ENCODE measurements at places on chromosomes 4 and X. TPM values are rescaled to one million over a fixed set of nuclear protein-coding genes. Genes with fewer than 3 reads are reported as not detected.

DNA sequence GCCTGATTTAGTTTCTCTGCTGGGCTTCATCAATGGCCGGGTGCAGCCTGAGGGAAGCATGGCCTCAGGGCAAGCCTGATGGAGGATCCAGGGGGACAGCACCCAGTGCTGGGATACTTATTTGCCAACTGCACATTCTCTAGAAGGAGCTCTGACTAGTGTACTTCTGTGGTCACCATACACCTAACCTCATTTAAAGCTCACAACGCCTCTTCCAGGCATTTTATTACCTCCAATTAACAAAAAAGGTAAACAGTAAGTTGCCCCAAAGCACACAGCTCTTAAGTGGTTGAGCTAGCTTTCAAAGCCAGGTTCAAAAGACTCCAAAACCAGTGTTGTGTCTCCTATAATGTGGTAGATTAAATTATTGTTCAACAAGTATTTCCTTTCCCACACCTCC, 26.8 kb upstream of the ATXN3L start:
- no peak overlapping the region for H3K27ac ChIP-seq
- no peak overlapping the region for H3K4me3 ChIP-seq
- H3K36me3 ChIP-seq, result no peaks in the 10 kb centered on the region
- no peak for DNase-seq
- H3K27me3 ChIP-seq, result no peaks in the 10 kb centered on the region
- peaks cover 3% of the 10 kb centered on the region for H3K4me1 ChIP-seq

DNA sequence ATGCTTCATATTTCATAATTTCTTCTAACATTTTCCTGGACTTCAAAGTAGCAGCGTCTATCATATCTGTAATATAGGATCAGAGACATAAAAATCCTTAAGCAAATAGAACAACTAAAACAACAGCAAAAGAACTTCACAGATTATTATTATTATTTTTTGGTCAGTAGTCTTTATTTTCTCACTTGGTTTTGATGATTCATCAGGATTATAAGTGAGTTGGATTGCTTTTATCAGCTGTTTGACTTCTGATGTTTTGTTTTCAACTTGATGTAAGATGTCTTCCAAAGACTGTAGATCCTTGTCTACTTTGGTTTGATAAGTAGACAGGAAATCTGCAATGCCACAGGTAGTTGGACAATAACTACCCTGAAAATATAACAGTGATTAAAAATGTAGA, 623 bp downstream of the FGG start:
- no peaks in the 10 kb centered on the region for H3K27me3 ChIP-seq
- H3K36me3 ChIP-seq, result no peaks in the 10 kb centered on the region
- H3K4me1 ChIP-seq, result peaks cover 9% of the 10 kb centered on the region
- no peak overlapping the region for H3K4me3 ChIP-seq

- no peaks in the 10 kb centered on the region for H3K36me3 ChIP-seq
- no peaks in the 10 kb centered on the region for H3K27me3 ChIP-seq
- no peak overlapping the region for H3K27ac ChIP-seq
- DNase-seq, result no peak
These were observed 69.7 kb upstream of the PPARGC1A start for GRCh38 chr4:23959396-23960148.

GRCh38 chr4:175092114-175092513, 174.0 kb downstream of the ADAM29 start:
- no peaks in the 10 kb centered on the region for H3K36me3 ChIP-seq
- DNase-seq, result no peak
- H3K27me3 ChIP-seq, result no peaks in the 10 kb centered on the region
- no peak overlapping the region for H3K27ac ChIP-seq
- no peaks in the 10 kb centered on the region for H3K4me1 ChIP-seq

DNA sequence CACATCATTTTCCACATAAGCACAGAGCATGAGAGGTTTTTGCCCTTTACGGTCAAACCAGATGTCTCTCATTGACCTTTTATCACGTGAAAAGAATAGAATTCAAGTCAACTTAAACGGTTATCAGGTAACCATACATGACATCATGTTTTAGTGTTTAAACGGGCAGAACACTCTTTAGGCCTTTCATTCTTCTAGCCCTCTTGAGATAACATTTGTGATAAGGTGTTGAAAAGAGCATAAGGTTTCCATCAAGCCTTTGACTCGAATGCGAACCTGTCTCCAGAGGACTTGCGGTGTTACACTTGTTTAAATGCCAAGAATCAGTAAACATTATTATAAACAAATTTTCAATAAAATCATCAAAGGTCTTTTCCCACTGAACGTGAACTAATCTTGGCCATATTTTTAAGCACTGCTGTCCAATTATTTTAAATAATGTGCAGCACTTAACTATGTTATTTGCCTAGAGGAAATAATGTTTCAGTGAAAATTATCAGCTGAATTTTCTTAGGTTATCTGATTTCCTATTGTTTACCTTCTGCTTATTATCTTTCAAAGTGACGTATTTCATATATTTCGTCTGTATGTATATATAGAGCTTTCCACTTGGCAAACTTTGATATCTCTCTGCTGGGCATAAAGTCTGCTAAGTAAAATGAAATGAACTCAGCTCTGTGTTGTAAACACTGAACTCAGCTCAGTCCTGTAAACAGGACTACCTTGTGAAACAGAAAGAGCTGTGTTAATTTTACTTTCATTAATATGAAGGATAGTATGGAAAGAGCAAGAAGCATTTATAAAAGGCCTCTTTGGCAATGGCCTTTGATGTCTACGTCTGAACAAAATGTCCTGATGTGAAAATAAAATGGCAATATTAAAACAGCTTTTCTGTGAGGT, 33.3 kb downstream of the TENM3 start:
- no peak overlapping the region for H3K4me3 ChIP-seq
- H3K27me3 ChIP-seq, result no peaks in the 10 kb centered on the region
- H3K36me3 ChIP-seq, result no peaks in the 10 kb centered on the region

- no peaks in the 10 kb centered on the region for H3K4me1 ChIP-seq
- H3K36me3 ChIP-seq, result no peaks in the 10 kb centered on the region
- no peaks in the 10 kb centered on the region for H3K27me3 ChIP-seq
- H3K4me3 ChIP-seq, result no peak overlapping the region
- no peak overlapping the region for H3K27ac ChIP-seq
These were observed 42.7 kb upstream of the RASSF6 start for GRCh38 chr4:73662709-73663546.

- peak; percentile 36 for DNase-seq
- H3K27me3 ChIP-seq, result no peaks in the 10 kb centered on the region
- H3K4me1 ChIP-seq, result no peaks in the 10 kb centered on the region
- no peak overlapping the region for H3K4me3 ChIP-seq
- no peaks in the 10 kb centered on the region for H3K36me3 ChIP-seq
- no peak overlapping the region for H3K27ac ChIP-seq
These were observed 292.9 kb downstream of the TLL1 start for GRCh38 chr4:166165829-166166420.

The XAGE2 gene
- total RNA-seq, result not detected

DNA sequence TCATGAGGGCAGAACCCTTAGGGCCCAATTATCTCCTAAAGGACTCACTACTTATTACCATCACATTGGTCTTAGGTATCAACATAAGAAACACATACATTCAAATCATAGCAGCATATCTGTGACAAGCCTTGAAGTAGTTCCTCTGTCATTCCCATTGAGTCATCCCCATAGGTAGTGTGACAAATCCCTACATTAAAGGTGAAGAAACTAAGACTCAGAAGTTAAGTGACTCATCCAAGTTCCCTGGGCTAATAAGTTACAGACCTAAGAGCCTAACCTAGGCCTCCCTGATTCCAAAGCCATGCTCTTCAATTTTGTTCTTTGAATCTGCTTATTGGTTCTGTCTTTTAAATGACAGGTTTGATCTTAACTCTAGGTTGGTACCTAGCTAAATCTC, 58.2 kb downstream of the CD38 start:
- DNase-seq, result no peak
- H3K36me3 ChIP-seq, result no peaks in the 10 kb centered on the region
- no peaks in the 10 kb centered on the region for H3K4me1 ChIP-seq
- H3K4me3 ChIP-seq, result no peak overlapping the region
- no peaks in the 10 kb centered on the region for H3K27me3 ChIP-seq
- no peak overlapping the region for H3K27ac ChIP-seq

DNA sequence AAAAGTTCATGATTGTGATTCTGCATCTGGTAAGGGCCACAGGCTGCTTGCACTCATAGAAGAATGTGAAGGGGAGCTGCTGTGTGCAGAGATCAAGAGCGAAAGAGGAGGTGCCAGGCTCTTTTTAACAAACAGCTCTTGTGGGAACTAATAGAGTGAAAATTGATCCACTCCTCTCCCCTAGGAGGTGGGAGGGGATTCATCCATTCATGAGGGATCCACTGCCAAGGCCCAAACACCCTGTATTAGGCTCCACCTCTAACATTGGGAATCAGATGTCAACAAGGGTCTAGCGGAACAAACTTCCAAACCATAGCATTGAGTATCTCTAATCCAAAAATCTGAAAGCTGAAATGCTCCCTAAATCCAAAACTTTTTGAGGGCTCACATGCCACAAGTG, 16.4 kb upstream of the PPID start:
- 0 out of 2 replicates have a peak, but pooled peaks cover 4% of the 10 kb centered on the region for H3K27me3 ChIP-seq
- no peaks in the 10 kb centered on the region for H3K4me1 ChIP-seq
- H3K36me3 ChIP-seq, result no peaks in the 10 kb centered on the region
- no peak overlapping the region for H3K27ac ChIP-seq
- DNase-seq, result no peak

GRCh38 chrX:73851014-73852009, 288.3 kb downstream of the CHIC1 start:
- no peaks in the 10 kb centered on the region for H3K27me3 ChIP-seq
- 0 out of 2 replicates have a peak, but pooled peaks cover 2% of the 10 kb centered on the region for H3K36me3 ChIP-seq
- peak overlapping the region; percentile 70 for H3K27ac ChIP-seq
- no peaks in the 10 kb centered on the region for H3K4me1 ChIP-seq
- peak; percentile 90 for DNase-seq

GRCh38 chr4:172173206-172173605, 360.0 kb downstream of the GALNTL6 start:
- no peak for DNase-seq
- H3K4me3 ChIP-seq, result no peak overlapping the region
- H3K27me3 ChIP-seq, result no peaks in the 10 kb centered on the region
- H3K36me3 ChIP-seq, result no peaks in the 10 kb centered on the region
- no peak overlapping the region for H3K27ac ChIP-seq

DNA sequence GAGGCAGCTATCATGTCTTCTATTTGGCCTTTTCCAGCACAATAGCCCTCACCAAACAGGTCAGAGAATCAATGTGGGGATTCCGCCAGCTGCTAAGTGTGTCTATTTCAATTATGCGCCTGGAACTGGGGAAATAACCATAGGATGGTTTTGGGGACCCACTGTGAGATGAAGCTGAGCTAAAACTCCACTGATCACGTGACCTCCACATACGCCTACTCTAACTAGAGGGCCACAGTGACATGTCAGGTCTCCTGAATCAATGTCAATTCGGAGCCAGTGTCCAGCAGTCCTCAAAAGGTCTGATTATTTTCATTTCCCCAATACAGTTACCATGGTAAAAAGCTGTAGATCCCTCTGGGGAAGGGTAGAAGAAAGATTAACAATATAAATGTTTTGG, 10.2 kb upstream of the BANK1 start:
- H3K4me1 ChIP-seq, result no peaks in the 10 kb centered on the region
- no peaks in the 10 kb centered on the region for H3K27me3 ChIP-seq
- H3K4me3 ChIP-seq, result no peak overlapping the region
- DNase-seq, result no peak
- H3K36me3 ChIP-seq, result no peaks in the 10 kb centered on the region
- H3K27ac ChIP-seq, result no peak overlapping the region

- no peaks in the 10 kb centered on the region for H3K36me3 ChIP-seq
- H3K4me1 ChIP-seq, result peaks cover 36% of the 10 kb centered on the region
- no peaks in the 10 kb centered on the region for H3K27me3 ChIP-seq
- DNase-seq, result no peak
- H3K27ac ChIP-seq, result no peak overlapping the region
- no peak overlapping the region for H3K4me3 ChIP-seq
These were observed 135.5 kb downstream of the SOWAHB start for GRCh38 chr4:76762137-76763130.

DNA sequence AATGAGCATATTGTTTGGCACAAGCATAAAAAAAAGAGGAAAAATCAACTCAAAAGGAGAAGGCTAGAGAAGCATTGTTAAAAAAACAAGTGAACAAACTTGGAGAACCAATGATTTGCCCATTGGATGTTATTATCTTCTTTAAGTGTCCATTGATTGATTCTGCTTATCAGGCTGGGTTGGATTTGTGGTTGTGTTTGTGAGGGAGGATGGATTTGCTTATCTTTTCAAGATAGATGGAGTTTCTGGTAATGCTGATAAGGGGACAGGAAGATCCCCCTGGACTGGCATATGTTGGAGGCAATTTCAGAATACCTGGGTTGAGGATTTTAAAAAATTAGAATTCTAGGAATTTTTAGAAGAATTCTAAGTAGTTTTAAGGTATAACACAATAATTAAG, 41.8 kb upstream of the TMEM192 start:
- H3K4me3 ChIP-seq, result no peak overlapping the region

DNA sequence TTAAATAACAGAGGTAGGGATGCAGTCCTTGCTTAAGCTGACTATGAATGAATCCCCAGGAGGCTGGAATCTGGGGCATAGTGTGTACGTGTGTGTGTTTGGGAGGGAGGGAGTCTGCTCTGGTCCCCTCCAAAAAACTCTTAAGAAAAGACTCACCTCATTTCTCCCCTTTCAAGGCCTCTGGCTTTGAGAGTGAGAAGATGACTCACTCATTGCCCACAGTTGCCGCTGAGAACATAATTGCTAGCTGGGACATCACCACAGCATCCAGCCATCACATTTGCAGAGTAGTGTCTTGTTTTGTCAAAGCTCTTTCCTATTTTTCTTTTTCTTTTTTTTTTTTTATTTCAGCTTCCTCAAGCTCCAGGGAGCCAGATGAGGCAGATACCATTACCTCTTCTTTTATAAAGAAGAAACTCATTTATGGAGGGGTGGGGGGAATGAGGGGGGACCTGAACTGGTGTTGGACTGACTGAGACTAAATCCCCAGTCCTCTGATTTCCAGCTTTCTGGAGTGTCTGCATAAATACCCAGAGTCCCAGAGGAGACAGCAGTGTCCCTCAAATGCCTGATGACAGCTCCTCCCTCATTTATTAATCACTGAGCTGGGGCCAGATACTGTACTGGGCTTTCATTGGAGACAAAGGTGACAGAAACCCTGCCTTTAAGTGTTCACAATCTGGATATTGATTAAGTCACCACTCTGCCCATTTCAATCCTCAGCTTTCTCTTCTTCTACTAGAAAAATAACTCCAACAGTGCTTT, 61.9 kb upstream of the LAS1L start:
- H3K27ac ChIP-seq, result peak overlapping the region; percentile 67
- no peaks in the 10 kb centered on the region for H3K27me3 ChIP-seq
- DNase-seq, result peak; percentile 43
- no peaks in the 10 kb centered on the region for H3K36me3 ChIP-seq

DNA sequence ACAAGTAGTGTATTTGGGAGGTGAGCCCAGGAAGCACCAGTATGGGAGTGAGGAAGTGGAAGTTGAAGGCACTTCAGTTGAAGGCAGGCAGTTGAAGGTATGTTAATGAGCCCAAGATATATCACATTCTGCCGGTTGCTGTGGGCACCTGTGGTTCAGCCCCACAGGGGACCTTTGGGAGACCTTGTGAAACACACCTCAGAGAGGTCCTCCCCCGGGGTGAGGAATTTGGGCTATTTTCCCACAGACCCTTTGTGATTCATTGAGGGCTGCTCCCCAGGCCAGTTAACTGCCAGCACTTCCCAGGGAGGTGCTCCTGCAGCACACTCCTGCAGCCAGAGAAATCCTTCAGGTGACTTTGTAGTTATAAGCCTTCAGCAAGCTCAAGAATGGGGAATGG, 45.9 kb downstream of the PTCHD1 start:
- H3K27ac ChIP-seq, result no peak overlapping the region
- DNase-seq, result no peak
- no peaks in the 10 kb centered on the region for H3K4me1 ChIP-seq

The RBMXL3 gene
- total RNA-seq, result not detected

GRCh38 chr4:139961344-139961946, 192.5 kb downstream of the MAML3 start:
- no peak for DNase-seq
- H3K27me3 ChIP-seq, result peaks cover 2% of the 10 kb centered on the region
- no peaks in the 10 kb centered on the region for H3K36me3 ChIP-seq
- H3K4me3 ChIP-seq, result no peak overlapping the region

The KCNIP4 gene
- total RNA-seq, result not detected

Data from GM12878 (cell line).